ENCODE measurements at places on chromosomes 11 and 22.

- no peak for DNase-seq
Measured at GRCh38 chr22:36067235-36067558, 38.6 kb upstream of the RBFOX2 start.

- no peak for DNase-seq
Measured at GRCh38 chr11:64719406-64719805, 3.6 kb downstream of the NRXN2 start.

- DNase-seq = no peak
Measured at GRCh38 chr11:66497206-66497605, 13.2 kb upstream of the BBS1 start.

DNA sequence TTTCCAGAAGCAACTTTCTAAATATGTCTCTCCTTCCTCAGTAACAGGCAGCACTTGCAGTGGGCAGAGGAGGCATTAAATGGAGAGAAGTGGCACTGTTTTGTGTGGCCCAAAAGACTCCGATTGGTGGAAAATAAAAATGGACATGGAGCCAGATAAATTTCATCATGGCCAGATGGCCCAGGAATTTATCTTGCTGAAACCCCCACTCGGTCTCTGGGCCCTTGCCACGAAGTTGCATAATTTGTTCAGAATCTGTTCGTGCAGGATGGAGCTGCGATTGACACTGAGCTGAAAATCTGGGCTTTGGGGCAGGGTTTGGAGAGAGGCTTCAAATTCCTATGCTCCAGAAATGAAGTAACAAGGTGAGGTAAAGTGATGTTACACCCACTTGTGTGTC is 65.5 kb downstream of the C11orf91 start:
- DNase-seq = no peak

- no peak for DNase-seq
Measured at GRCh38 chr11:123494195-123495050, 64.4 kb downstream of the GRAMD1B start.

DNA sequence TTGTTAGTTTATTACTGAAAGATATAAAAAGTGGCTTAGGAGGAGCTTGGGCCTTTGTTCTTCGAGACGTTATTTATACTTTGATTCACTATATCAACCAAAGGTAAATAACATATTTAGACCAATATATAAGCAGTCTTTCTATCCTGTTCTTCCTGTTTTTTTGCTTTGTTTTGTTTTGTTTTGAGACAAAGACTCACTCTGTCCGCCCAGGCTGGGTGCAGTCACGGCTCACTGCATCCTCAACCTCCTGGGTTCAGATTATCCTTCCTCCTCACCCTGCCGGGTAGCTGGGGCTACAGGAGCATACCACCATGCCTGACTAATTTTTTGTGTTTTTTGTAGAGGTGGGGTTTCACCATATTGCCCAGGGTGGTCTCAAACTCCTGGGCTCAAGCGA is 66.8 kb downstream of the ATM start:
- no peak for DNase-seq

DNA sequence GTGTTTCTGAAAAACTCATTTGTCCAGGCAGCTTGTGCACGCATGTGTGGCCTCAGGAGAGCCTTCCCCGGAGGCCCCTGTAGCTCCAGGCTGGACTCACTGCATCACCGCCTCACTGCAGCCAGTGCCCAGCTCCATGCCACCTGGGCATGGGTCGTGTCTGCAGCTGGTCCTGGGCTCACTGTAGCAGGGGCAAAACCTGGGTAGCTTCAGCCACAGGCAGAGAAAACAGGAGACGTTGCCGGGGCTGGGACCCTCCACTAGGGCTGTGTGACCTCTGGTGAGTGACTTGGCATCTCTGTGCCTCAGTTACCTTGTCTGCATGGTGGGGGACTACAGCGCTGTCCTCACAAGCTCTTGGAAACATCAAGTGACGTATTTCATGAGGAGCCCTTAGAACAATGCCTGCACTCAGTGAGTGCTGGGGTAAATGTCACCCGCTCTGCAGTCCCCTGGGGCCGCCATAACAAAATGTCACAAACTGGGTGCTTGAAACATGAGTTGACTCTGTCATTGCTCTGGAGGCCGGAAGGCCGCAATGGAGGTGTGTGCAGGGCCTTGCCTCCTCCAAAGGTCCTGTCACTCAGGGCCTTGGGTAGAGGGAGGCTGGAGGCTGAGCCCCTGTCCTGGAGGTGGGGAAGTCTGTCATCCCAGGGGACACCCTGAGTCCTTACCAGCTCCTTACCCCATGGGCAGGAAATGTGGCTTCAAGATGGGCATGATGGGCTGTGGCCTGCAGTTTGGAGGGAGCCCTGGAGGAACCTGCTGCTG is 488.7 kb downstream of the TBC1D22A start:
- no peak for DNase-seq

- no peak for DNase-seq
Measured at GRCh38 chr11:128904656-128905344, 13.6 kb downstream of the KCNJ5 start.

DNA sequence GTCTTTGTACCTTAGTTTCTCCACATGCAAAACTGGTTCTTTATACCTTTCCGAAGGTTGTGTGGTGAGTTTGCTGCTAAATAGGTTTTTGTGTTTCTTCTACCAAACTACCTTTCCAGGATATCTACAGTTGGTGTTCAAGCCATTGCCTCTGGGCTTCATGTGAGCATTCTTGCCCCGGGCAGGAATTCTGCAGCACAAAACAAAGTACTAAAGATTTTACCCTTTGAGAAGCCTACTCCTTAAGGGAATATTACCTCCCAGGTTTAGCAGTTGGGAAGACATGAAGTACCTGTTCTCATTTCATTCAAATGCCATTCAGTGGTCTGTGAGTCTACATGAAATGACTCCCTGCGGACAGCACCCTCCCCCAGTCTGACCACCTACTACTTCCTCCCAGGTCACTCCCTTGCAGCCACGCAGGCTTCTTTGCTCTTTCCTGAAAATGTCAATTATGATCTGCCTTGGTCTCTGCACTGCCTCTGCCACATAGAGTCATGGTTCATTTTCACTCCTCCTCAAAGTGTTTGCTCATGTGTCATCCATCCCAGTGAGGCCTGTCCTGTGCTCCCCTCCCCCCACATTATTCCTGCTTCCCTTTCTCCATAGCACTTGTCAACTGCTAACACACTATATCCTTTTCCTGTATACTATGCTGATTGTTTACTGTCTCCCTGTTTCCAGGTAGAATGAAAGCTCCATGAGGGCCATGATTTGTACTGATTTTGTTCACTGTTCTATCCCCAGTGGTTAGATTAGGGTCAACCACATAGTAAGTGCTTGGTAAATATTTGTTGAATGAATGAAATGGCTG is 36.9 kb downstream of the PACS1 start:
- DNase-seq = no peak

Data from activated naive CD4-positive, alpha-beta T cell (primary cell).